ENCODE measurements at places on chromosomes 2 and 18.

- no peak for DNase-seq
Measured at GRCh38 chr2:28663359-28663758, 88.3 kb upstream of the PPP1CB start.

GRCh38 chr2:206408323-206409320, 34.7 kb upstream of the ADAM23 start:
- DNase-seq = no peak

DNA sequence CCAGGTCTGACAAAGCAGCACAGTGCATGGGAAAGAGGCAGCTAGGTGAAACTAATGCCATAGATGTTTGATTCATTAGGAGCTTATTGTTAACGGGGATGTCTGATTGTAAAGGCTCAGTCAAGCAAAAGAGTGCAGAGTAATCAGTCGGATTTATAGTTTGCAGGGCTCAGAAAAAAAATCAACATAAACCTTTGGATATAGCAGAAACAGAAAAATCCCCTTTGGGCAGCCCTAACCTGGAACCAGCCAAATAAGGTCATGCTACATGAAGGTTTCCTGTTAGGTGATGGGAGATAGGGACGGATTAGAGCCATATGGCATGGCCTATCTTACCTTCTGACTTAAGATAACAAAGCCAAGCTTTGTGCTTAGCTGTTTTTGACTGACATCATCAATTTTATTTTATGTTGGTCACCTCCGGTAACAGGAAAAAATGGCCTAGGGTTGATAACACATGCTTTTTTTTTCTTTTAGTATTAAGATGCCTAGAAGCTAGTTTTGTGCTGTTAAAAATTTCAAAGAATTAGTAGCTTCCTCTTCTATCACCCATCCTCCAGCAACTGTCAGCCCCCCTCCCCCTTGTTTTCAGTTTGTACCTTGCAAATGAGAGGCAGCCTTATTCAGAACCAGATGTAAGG, 60.7 kb upstream of the ZEB2 start:
- DNase-seq = no peak

GRCh38 chr2:201233192-201233811, 27.0 kb upstream of the CASP8 start:
- peak; percentile 84 for DNase-seq

All from cardiac septum (tissue), 1 donor.